Stimulated activated CD8-positive, alpha-beta memory T cell treated with anti-CD3 and anti-CD28 coated beads, Interleukin-4, amount 100 ng/mL, for 1 hour (primary cell): ENCODE measurements at places on chromosomes 2 and 18.

DNA sequence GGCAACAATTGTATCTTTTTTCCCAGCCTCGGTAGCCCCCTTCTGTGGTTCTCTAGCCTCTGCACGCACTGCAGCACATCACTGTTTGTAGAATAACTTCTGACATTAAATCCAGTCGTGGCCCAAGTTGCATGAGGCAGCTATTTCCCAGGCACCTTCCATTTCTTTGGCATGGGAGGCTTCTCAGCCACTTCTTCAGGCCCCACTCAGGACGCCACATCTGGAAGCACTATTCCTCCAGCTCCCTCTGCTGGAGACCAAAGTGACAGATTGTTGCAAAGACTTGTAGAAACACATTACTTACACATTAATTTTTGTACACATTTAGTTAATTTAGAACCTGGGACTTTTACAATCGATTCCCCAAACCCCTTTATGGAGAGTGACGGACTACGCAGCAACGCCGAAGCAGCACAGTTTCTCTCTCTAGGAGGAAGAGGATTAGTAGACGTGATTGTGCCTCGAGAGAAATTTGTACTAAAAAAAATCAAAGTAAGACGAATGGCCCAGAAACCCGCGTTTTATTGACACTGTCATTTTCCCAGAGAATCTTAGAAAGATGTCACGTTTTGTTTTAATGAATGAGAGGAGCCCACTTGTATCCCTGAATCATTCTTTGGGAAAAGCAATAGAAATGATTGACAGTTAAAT, 57.8 kb upstream of the RGPD5 start:
- DNase-seq = no peak

- DNase-seq = no peak
Observed at GRCh38 chr2:234969306-234970098, 17.7 kb downstream of the SH3BP4 start.

DNA sequence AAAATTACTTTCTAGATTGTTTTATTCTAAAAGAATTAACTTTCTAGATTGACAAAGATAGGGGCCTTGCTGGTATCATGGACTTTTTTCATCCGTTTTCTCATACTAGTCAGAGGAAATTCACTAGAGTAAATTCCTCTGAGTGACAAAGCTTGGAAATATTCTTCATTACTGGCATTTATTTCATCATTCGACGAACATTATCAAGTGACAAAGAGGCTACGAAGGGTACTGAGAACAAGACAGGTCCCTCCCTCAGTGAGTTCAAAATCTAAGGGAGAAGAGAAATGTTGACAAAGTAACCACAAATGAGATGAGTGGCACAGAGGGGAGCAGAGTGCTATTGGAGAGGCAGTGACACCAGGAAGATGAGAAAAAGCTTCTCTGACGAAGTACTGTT, 4.3 kb downstream of the EPG5 start:
- no peak for DNase-seq

DNA sequence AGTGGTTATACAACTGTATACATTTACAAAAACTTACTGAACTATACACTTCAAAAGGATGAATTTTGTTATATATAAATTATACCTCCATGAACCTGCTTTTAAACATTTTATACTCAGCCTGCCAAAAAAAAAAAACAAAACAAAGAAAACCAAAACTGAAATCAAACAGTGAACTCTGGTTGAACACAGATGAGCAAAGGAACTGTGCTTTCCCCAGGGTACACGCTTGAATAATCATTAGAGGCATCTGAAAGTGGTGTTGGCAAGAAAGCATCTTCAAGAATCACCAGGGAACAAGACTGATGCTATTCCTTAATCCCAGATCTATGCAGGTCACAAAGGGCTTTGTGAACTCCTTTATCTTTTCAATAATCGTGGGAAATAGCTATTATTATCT, 77.0 kb upstream of the LYPD1 start:
- DNase-seq = no peak

DNA sequence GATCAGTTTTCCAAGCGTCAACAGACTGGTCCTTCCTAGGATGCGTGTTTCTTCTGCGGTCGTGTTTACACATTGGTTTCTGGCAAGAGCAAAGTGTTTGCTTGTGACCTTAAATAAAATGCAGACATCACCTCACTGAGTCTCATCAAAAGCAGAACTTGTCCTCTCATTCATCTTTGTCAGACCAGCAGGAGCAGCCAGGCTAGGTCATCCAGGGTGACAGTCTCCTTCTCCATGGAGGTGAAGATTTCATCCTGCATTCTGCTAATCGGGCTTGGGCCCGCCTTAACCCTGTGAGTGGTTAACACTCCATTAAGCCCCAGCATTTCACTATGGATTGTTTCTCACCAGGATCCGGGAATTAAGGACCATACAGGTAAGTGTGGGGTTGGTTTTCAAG, 64.2 kb upstream of the PID1 start:
- no peak for DNase-seq

DNA sequence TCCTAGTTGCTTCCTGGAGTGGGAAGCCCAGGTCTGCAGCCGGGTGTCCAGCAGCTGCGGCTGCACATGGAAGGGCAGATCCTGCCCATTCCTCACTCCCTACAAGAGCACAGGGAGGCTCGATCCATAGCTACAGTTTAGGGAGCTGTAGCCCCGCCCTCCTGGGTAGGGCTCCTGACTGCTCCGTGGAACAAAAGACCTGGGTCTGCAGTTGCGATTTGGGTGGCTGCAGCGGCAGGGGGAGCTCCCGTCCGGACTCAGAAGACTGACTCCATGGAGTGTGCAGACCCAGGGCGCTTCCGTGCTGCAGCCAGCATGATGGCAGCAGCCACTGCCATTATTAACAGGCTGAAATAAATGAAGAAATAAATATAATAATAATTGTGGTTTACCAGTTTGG, 157.3 kb downstream of the CTNNA2 start:
- no peak for DNase-seq

DNA sequence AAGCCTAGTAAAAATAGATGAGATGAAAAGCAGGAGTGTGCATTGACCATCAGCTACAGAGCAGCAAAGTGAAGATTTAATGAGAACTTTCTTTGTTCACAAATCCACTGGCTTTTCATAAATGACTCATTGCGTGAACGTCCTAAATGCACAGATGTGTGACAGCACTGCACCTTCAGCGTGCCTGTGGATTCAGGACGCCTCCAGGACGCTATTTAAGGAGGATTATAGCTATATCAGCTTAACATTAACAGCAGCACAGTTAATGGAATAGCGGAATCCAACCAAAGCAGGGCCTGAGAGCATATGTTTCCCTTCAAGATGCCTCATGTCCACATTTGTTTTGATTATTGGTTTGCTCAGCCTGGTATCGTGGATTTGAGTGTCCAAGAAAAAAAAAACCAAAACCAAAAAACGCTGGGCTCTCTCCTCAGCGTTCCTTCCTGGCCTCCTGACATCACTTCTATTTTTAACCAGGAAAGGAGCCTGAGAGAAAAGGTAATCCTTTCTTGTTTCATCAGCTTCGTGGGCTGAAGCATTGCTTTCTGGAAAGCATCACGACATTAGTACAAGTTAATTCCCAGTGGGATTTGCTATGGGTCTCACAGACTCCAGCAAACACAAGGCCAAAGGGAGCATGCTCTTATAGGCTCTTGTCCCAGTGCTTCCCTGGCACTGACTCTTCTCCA, 447.0 kb upstream of the SMIM21 start:
- DNase-seq = no peak

- no peak for DNase-seq
Observed at GRCh38 chr2:226656367-226656766, 143.3 kb downstream of the IRS1 start.

- no peak for DNase-seq
Observed at GRCh38 chr2:1681323-1682180, 62.8 kb downstream of the PXDN start.

DNA sequence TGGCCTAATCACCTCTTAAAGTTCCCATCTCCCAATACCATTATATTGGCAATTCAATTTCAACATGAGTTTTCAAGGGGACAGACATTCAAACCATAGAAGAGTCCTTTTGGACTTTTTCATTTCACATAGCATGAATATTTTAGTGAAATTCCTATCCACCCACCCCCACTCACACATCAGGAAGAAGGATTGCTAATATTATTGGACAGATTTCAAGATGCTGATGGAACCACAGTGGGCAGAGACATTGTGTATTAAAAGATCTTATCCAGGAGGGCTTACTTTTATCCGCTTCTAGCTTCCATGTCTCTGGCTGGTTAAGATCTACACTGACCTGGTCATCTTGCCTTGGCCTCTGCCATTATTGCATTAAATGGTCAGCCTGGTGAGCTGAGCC, 297.4 kb upstream of the ACVR2A start:
- no peak for DNase-seq

DNA sequence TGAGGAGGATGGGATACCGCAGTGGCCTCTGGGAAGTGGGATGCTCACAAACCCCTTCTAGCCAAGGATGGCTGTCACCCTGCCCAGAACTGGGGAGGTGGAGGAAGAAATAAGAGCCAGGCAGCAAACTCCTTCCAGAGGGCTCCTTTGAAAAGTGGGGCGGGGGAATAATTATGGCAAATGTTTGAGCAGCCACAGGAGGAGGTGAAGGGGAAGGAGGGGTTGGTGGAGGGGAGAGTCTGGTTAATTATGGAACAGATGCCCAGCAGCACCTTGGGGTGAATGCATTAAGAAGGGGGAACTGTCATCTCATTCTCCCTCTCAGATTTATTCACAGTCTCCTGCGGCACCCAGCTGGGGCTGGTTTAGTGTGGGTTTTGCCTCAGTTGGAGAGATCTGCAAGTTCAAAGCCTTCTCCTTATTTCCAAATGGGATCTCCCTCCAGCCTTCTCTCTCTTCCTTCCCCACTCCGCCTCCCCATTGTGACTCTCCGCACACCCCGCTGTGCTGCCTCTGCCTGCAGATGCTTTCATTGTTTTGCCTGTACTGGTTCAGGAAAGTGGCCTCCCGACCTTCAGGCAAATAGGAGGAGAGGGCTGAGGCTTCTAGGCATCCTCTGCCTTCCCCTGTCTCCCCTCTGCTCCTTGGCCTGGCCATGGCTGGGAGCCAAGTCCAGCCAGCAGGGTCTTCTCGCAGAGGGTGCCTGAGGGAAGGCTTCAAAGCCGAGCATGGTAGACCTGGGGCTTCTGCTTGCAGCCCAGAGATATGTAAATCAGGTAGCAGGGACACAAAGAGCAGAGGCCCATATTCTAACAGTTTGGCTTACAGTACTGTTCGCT, 457.2 kb upstream of the MEX3C start:
- no peak for DNase-seq

- no peak for DNase-seq
Observed at GRCh38 chr2:124027182-124027581, 2.1 kb downstream of the CNTNAP5 start.
